ENCODE measurements at places on chromosomes 11 and 22.

DNA sequence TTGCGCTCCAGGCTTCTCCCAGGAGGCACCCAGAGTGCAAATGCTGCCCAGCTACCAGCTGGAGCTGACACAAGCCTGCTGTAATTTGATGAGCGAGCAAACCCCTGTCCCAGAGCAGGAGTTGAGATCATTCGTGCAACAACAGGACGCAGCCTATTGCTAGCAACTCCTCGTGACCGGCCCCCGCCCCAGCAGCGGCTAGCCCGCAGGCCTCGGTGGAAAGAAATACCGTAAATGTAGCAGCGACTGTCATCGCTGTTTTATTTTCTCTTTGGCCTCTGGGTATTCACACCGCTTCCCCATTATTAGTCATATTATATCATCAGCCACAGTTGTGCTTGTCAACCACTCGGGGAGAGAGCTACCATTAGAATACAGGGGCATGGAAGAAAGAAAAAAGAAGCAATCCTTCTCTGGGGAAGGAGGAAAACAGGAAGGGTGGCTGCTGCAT lies 59.2 kb upstream of the ATXN10 start:
- peak; percentile 6 for DNase-seq

GRCh38 chr22:38935023-38935422 lies 22.4 kb upstream of the APOBEC3A start:
- no peak for DNase-seq

GRCh38 chr22:19868333-19868732 lies 13.7 kb upstream of the GNB1L start:
- DNase-seq, result no peak

GRCh38 chr11:126700768-126701519 lies 299.6 kb downstream of the KIRREL3 start:
- no peak for DNase-seq

Data from esophagus squamous epithelium (tissue), 5 donors.